ENCODE measurements at places on chromosomes 16 and 17.

- no peak for DNase-seq
These were observed 415 bp downstream of the XYLT1 start for GRCh38 chr16:17470182-17470907.

GRCh38 chr16:78438632-78439031 lies 339.2 kb downstream of the WWOX start:
- DNase-seq: no peak

DNA sequence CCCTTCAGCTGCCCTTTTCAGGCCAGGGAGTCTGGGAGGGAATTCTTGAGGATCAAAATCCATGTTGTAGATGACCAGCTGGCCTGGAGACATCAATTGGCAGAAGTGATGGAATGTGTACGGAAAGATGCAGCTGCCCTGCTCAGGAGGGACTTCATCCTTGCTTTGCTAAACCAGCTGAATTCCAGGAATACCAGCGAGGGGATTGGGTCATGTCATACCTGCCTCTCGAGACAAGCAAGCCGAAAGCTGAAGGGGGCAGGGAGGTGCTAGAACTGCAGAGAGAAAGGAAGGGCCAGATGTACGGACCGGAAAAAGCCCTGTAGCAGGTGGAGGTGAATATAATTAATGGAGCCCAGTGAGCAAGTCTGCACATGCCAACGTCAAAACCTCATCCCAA lies 25.6 kb upstream of the NTN1 start:
- DNase-seq: no peak

GRCh38 chr16:66605979-66606751 lies 1.7 kb downstream of the CMTM3 start:
- no peak for DNase-seq

- no peak for DNase-seq
These were observed 408 bp downstream of the ADGRG1 start for GRCh38 chr16:57628783-57629293.

- DNase-seq: no peak
These were observed 20.7 kb downstream of the UBN1 start for GRCh38 chr16:4868026-4868425.

DNA sequence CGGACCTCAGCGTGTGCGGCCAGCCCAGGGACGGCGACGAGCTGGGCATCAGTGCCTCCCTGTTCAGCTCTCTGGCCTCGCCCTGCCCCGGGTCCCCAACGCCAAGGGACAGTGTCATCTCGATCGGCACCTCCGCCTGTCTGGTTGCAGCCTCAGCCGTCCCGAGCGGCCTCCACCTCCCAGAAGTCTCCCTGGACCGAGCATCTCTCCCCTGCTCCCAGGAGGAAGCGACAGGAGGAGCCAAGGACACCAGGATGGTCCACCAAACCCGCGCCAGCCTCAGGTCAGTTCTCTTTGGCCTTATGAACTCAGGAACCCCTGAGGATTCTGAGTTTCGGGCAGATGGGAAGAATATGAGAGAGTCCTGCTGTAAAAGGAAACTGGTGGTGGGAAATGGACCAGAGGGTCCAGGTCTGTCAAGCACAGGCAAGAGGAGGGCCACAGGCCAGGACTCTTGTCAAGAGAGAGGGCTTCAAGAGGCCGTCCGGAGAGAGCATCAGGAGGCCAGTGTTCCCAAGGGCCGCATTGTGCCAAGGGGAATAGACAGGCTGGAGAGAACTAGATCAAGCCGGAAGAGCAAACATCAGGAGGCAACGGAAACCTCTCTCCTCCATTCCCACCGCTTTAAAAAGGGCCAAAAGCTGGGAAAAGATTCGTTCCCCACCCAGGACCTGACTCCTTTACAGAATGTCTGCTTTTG lies 825 bp downstream of the HASPIN start:
- no peak for DNase-seq

- no peak for DNase-seq
These were observed 3.8 kb upstream of the SNX20 start for GRCh38 chr16:50684823-50685461.
